Body of pancreas (tissue), 4 donors: ENCODE measurements at places on chromosomes 6 and 20. TPM values are rescaled to one million over a fixed set of nuclear protein-coding genes. Genes with fewer than 3 reads are reported as not detected.

- peak; percentile 95 for DNase-seq
- H3K4me3 ChIP-seq: no peak overlapping the region
- no peaks in the 10 kb centered on the region for H3K27me3 ChIP-seq
- peaks cover 49% of the 10 kb centered on the region for H3K4me1 ChIP-seq
Measured at GRCh38 chr20:1469925-1470571, 3.4 kb upstream of the NSFL1C start.

DNA sequence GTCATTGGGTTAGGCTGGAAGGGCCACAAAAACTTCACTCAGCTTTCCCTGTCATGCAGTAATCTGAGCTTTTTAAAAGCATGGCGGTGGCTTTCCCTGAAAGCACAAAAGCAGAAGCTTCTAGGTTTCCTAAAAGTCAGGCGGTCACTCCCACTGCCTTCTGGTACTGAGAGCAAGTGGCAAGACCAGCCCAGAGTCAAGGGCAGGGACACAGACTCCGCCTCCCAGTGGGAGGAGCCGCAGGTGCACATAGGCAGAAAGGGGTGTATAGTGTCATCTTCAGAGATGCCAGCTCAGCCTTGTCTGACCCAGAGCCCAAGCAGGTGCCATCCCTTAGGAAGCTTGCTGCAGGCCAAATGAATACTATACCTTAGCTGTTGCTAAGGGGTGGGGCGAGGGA, 18.0 kb upstream of the PACSIN1 start:
- no peaks in the 10 kb centered on the region for H3K4me1 ChIP-seq
- no peak overlapping the region for H3K27ac ChIP-seq
- H3K4me3 ChIP-seq: no peak overlapping the region
- H3K36me3 ChIP-seq: no peaks in the 10 kb centered on the region

DNA sequence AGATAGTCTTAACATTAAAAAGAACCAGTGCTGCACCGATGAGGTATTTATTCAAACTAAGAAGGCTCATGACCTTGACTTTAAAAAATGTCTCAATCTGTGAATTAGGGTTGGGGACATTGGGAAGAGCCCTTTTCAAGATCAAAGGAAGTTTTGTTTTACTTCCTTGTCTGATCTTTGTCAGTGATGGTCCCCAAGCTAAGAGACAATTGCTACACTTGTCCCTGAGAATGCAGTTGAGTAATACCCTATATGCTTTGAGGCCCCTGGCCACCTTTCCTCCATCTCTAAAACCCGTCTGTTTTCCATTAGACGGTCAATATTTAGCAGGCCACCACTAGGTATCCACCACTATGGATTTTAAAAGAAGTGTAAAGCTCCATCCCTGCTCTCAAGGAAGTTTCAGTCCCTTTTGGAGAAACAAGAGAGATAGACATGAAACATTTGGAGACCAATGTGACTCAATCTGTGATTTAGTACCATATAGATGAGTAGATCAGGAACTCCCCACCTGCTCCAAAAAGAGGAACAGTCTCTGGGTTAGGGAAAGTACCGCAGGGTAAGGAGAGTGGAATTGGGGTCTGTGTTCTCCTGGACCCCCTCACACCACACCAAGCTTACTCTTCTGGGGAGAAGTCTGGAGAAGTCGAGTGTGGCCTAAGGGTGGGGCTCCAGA, 99.1 kb upstream of the ISM1 start:
- H3K27me3 ChIP-seq: no peaks in the 10 kb centered on the region
- H3K4me3 ChIP-seq: no peak overlapping the region
- no peaks in the 10 kb centered on the region for H3K36me3 ChIP-seq
- DNase-seq: no peak
- no peaks in the 10 kb centered on the region for H3K4me1 ChIP-seq

- no peak overlapping the region for H3K27ac ChIP-seq
- H3K27me3 ChIP-seq: no peaks in the 10 kb centered on the region
- no peak overlapping the region for H3K4me3 ChIP-seq
- peaks cover 16% of the 10 kb centered on the region for H3K4me1 ChIP-seq
Measured at GRCh38 chr6:131898718-131899117, 52.5 kb downstream of the CCN2 start.

DNA sequence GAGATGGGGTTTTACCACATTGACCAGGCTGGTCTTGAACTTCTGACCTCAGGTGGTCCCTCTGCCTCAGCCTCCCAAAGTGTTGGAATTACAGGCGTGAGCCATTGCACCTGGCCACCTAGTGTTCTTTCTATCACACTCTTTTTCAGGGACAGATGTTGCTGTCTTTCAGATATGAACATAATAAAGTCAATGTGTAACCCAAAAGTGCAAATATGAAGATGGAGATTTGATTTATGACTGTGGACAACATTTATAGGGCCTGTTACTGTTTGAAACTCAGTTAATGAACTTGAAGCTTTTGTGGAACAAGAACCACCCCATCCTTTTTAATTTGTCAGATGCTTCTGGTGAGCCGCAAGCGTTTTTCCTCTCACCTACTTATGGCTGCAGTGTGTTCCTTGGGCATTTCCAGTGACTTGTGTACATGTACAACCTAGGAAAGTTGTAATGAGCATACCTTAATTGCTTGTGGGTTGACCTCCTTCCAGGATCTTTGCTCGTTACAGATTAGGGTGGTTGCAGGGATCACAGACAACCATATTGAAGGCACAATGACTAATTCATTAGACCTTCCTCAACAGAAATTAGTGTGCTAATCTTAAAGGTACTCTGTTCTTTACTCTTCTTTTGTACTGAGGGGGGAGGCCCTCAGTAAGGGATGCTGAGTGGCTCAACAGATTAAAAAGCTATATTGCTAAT, 6.8 kb downstream of the TBPL1 start:
- no peaks in the 10 kb centered on the region for H3K27me3 ChIP-seq
- no peaks in the 10 kb centered on the region for H3K36me3 ChIP-seq
- no peak for DNase-seq
- no peak overlapping the region for H3K27ac ChIP-seq
- H3K4me3 ChIP-seq: no peak overlapping the region

GRCh38 chr20:41116282-41116956, 20.9 kb upstream of the PLCG1 start:
- H3K36me3 ChIP-seq: peaks cover 16% of the 10 kb centered on the region
- H3K27ac ChIP-seq: no peak overlapping the region
- H3K4me3 ChIP-seq: no peak overlapping the region

DNA sequence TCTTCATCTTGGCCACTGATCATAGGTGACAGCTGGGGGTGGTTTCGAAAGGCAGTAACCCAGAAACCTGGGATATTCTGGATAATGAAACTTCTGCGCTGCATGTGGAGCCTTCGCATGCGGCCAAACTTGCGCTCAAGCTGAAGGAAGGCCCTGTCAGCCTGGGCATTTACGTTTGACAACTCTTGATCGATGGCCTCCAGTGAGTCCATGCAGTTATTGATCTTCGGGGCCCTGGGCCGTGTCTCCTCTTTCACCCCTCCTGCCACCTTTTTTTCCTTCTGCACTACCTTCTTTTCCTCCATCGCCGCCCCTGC, 729 bp downstream of the TSPYL4 start:
- peak overlapping the region; percentile 97 for H3K4me3 ChIP-seq
- no peak for DNase-seq
- no peaks in the 10 kb centered on the region for H3K27me3 ChIP-seq
- H3K27ac ChIP-seq: peak overlapping the region; percentile 91

GRCh38 chr6:3669916-3670315, 81.6 kb downstream of the PXDC1 start:
- H3K36me3 ChIP-seq: no peaks in the 10 kb centered on the region
- H3K4me3 ChIP-seq: no peak overlapping the region
- H3K27ac ChIP-seq: no peak overlapping the region

- H3K27me3 ChIP-seq: no peaks in the 10 kb centered on the region
- no peaks in the 10 kb centered on the region for H3K36me3 ChIP-seq
- no peak for DNase-seq
- no peak overlapping the region for H3K27ac ChIP-seq
Measured at GRCh38 chr6:140064366-140064765, 689.9 kb upstream of the CITED2 start.

GRCh38 chr20:44306927-44307326, 4.1 kb downstream of the FITM2 start:
- peaks cover 55% of the 10 kb centered on the region for H3K4me1 ChIP-seq
- no peaks in the 10 kb centered on the region for H3K27me3 ChIP-seq
- H3K36me3 ChIP-seq: no peaks in the 10 kb centered on the region
- H3K4me3 ChIP-seq: no peak overlapping the region
- no peak overlapping the region for H3K27ac ChIP-seq
- DNase-seq: no peak

DNA sequence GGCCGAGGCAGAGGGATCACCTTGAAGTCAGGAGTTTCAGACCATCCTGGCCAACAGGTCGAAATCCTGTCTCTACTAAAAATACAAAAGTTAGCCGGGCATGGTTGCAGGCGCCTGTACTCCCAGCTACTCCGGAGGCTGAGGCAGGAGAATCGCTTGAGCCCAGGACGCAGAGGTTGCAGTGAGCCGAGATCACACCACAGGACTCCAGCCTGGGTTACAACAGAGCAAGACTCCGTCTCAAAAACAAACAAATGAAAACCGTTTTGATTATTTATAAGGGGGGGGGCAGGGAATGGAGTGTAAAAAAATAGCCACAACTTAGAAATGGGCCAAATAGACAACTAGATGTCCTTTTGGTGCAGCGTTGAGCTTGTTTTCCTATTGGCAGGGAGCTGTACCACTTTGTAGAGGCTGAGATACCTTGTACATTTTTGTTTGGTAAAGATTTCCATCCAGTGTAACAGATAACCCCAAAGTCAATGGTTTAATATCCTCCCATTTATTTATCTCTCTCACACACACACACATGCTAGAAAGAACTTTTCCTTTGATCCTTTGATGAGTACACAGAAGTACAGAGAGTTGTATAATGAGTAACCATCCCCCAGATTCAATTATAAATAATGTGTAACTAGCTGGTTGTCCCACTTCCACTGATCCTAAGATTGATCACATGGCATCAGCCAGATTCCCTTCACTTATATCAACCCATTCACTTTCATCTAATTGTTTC, 477.5 kb downstream of the PRKN start:
- H3K4me3 ChIP-seq: no peak overlapping the region
- no peaks in the 10 kb centered on the region for H3K4me1 ChIP-seq
- no peak for DNase-seq

- H3K4me1 ChIP-seq: no peaks in the 10 kb centered on the region
- no peak for DNase-seq
- no peaks in the 10 kb centered on the region for H3K27me3 ChIP-seq
- no peak overlapping the region for H3K4me3 ChIP-seq
- no peaks in the 10 kb centered on the region for H3K36me3 ChIP-seq
- H3K27ac ChIP-seq: no peak overlapping the region
Measured at GRCh38 chr6:16257999-16258708, 19.8 kb downstream of the GMPR start.

DNA sequence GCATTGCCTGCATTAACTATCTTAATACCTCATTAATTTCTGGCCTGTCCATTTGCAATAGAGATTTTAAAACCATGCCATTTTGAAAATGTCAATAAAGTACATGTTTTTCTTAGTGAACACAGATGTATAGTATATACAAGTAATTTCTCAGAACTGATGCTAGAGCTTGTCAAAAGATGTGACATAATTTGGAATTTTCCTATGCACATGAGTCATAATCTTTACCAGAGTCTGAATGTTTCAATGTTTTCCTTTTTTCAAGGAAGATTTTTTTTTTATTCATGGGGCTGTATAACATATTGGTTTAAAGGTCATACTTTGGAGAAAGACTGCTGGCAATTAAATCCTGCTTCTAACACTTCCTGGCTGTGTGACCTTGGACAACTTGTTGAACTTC, 1347.5 kb upstream of the ADGRB3 start:
- H3K4me3 ChIP-seq: no peak overlapping the region
- H3K4me1 ChIP-seq: no peaks in the 10 kb centered on the region
- no peak overlapping the region for H3K27ac ChIP-seq
- no peaks in the 10 kb centered on the region for H3K36me3 ChIP-seq
- no peaks in the 10 kb centered on the region for H3K27me3 ChIP-seq

- no peaks in the 10 kb centered on the region for H3K27me3 ChIP-seq
- no peak overlapping the region for H3K4me3 ChIP-seq
- no peaks in the 10 kb centered on the region for H3K36me3 ChIP-seq
- no peak for DNase-seq
- H3K4me1 ChIP-seq: no peaks in the 10 kb centered on the region
- H3K27ac ChIP-seq: no peak overlapping the region
Measured at GRCh38 chr20:7237251-7237650, 469.8 kb downstream of the BMP2 start.

DNA sequence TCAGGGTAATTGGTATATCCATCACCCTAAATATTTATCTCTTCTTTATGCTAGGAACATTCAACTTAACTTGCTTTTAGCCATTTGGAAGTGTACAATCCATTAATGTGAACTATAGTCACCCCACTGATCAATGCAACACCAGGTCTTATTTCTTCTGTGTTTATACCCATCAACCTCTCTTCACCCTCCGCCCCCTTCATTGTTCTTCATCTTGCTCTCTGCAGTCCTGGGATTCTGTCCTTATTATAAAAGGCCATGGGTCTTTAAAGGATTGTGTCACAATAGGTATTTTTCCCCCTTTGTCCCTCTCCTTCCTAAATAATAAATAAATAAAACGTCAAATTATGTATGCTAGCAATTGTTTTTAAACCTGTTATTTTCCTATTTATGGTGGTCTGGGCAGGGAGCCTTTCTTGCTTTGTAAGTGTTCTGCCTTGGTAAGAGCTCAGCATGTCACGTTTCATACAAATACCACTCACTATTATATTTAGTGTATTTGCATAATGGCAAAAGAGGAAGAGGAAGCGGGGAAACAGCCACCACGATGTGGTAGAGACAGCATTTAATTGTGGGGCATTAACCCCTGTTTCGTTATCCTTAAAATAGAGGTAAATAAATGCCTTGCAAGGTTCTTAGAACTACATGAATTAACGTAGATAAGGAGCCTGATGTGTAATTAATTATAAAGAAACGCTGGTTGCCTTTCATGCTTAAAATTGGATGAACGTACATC, 1.9 kb downstream of the ABRACL start:
- H3K4me1 ChIP-seq: peaks cover 18% of the 10 kb centered on the region
- no peaks in the 10 kb centered on the region for H3K36me3 ChIP-seq
- H3K27ac ChIP-seq: peak overlapping the region; percentile 82
- H3K27me3 ChIP-seq: no peaks in the 10 kb centered on the region
- H3K4me3 ChIP-seq: no peak overlapping the region

GRCh38 chr6:39057251-39058155, 8.9 kb downstream of the GLP1R start:
- H3K27me3 ChIP-seq: no peaks in the 10 kb centered on the region
- H3K4me1 ChIP-seq: peaks cover 33% of the 10 kb centered on the region
- peaks cover 3% of the 10 kb centered on the region for H3K36me3 ChIP-seq
- no peak for DNase-seq
- no peak overlapping the region for H3K4me3 ChIP-seq

OVOL2 gene
- 15.8 TPM for total RNA-seq

SLC35D3 gene
- not detected for total RNA-seq

RIPPLY2 gene
- total RNA-seq: not detected

SIRPB1 gene
- total RNA-seq: 1.3 TPM

PSORS1C1 gene
- total RNA-seq: 1.6 TPM

GRM1 gene
- not detected for total RNA-seq

FOXQ1 gene
- 17.4 TPM for total RNA-seq

HLA-DOA gene
- 83.3 TPM for total RNA-seq

GSTA1 gene
- 33.2 TPM for total RNA-seq

ANGPT4 gene
- under 0.01 TPM for total RNA-seq

SFT2D1 gene
- 28.0 TPM for total RNA-seq

UBD gene
- total RNA-seq: 10.1 TPM
